NCI-H345 (cell line): ENCODE measurements at places on chromosomes 5 and 9.

DNA sequence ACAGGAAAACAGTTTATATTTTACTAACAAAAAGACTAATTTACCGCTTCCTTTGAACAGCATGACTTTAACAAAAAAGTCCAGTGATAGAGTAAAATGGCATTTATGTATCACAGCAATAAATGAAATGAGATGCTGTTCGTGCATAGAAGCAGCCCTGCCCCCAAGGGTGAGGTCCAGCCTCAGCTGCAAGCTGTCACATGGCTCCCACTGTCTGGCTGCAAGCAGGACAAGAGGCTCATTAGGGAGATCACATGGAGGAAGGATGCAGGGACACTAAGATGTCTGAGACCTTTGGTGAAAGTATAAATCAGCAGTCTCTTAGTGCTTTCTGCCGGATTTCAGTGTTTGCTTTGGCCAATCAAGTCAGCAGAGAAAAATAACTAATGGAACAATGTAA lies 23.0 kb downstream of the GDNF start:
- DNase-seq: no peak

DNA sequence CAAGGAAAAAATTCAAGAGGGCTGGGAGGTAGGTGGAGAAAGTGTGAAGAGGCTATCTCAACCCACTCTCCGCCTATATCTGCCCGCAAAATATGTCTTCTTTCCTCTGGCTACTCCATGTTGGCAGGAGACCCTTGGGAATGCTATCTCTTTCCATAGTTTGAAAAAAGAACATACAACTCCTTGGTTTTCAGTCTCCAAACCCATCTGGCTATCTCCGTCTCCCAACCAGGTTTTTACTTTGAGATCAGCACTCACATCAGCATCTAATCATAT lies 109.9 kb upstream of the IFNE start:
- no peak for DNase-seq

- DNase-seq: no peak
Observed at GRCh38 chr5:14028938-14029584, 84.6 kb upstream of the DNAH5 start.

- no peak for DNase-seq
Observed at GRCh38 chr5:79423296-79423695, 90.6 kb downstream of the HOMER1 start.

GRCh38 chr5:90134892-90135291 lies 274.7 kb downstream of the CETN3 start:
- no peak for DNase-seq
